Natural killer cell treated with Interleukin-12 subunit alpha and Interleukin-12 subunit beta and Interleukin-15 and Interleukin-18, amount 100 ng/mL, for 72 hours (primary cell): ENCODE measurements at places on chromosomes 1 and 21. TPM values are rescaled to one million over a fixed set of nuclear protein-coding genes. Genes with fewer than 3 reads are reported as not detected.
A peak's percentile ranks its signal among the peaks of the same experiment; 100 is the strongest.

GRCh38 chr21:35508139-35508888 lies 459.2 kb upstream of the RUNX1 start:
- peak; percentile 91 for DNase-seq
- H3K4me1 ChIP-seq = peaks cover 45% of the 10 kb centered on the region
- peaks cover 20% of the 10 kb centered on the region for H3K27me3 ChIP-seq
- peak overlapping the region; percentile 76 for H3K27ac ChIP-seq
- peak overlapping the region; percentile 50 for H3K4me3 ChIP-seq
- no peaks in the 10 kb centered on the region for H3K36me3 ChIP-seq

DNA sequence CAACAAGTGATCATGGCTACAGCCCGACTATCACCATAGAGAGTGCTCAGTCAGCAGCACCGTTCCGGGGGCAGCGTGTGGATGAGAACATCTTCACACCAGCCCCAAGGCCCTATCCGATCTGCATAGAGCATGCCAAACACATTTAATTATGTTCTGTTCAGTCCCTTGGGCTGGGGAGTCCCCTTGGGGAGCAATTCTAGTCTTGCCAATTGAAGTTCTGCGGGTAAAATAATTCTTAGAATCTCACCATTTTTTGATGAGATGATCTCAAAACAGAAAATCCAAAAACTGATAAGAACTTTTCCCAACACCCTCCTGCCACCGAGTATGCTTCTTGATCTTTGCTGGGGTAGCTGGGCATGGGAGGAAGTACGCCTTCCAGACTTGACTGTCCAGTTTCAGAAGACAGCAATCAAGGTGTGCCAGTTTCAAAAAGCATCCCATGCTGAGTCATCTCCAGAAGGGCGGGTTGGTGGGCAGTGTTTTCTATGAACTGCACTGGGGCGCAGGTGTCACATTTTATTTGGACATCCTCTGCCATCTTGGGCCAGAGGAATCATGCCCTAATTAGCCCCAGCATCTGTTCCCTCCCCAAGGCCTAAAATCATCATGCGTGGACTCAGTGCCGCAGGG lies 20.8 kb upstream of the PTPRF start:
- no peaks in the 10 kb centered on the region for H3K36me3 ChIP-seq
- no peak overlapping the region for H3K27ac ChIP-seq
- H3K4me1 ChIP-seq = no peaks in the 10 kb centered on the region
- H3K27me3 ChIP-seq = peaks cover 17% of the 10 kb centered on the region

DNA sequence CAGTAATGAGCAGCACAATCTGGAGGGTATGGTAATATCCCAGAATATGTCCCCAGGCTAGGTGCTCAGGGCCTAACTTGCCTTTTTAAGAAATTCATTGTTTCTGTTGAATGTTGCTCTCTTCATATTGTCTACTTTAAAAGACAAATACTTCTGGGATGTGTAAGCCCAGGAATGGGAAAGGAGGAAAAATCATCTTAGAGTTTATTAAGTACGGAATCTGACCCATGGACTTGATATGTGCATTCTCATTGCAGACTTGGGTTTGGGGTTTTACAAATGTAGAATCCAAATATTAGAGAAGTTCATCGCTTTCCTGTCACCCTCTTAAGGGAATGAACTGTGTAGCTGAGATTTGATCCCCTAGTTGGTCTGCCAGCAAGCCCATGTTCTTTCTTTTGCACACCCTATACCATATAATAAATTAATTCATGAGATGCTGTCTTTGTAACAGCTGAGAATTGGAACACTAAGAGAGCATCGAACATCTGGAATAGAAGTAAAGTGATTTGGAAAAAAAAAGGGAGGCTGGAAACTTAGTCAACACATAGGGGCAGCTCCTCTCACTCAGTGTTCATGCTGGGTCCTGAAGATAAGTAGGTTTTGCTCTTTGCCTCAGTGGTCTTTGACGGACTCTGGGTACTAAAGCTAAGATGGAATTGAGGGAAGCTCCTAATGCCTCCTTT lies 235.8 kb upstream of the C1orf105 start:
- peaks cover 35% of the 10 kb centered on the region for H3K4me1 ChIP-seq
- peak overlapping the region; percentile 77 for H3K27ac ChIP-seq
- no peaks in the 10 kb centered on the region for H3K27me3 ChIP-seq
- no peaks in the 10 kb centered on the region for H3K36me3 ChIP-seq
- DNase-seq = no peak

GABRD gene
- not detected for total RNA-seq

PDE4B gene
- 83.8 TPM for total RNA-seq

MTARC2 gene
- not detected for total RNA-seq

DMRTA2 gene
- 1.1 TPM for total RNA-seq

CCDC185 gene
- not detected for total RNA-seq
